ENCODE measurements at places on chromosomes 16 and 17.

- peak; percentile 69 for DNase-seq
Observed at GRCh38 chr17:79192503-79193351, 118.1 kb downstream of the ENGASE start.

GRCh38 chr17:74524653-74525464, 6.4 kb downstream of the CD300LB start:
- DNase-seq, result no peak

- DNase-seq, result no peak
Observed at GRCh38 chr17:36118477-36119353, 15.1 kb downstream of the CCL4 start.

- DNase-seq, result no peak
Observed at GRCh38 chr17:81333616-81334368, 38.7 kb upstream of the SLC38A10 start.

DNA sequence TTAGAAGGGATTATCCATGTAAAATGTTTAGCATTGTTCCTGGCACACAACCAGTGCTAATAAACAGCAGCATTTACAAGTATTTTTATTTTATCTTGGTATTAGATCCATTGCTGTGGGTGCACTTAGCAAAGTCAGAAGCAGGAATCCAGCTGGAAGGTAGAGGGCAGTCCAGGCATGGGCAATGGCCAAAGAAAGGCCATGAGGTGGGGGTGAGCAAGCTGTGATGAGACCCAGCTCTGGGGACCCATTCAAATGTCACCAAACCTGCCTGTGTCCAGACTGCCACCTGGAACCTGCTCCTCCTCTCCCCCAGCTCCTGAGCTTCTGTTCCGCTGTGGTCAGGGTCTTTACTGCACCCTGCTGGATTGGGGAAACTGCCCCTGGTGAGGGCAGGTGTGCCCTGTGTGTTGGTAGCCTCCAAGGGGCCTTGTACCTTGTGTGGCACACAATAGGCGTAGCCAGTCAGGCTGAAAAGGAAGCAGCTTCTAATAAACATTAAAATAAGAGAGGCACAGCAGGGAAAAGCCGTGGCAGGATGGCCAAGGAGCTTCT, 118.0 kb upstream of the CRHR1 start:
- DNase-seq, result no peak

GRCh38 chr17:50221864-50222545, 20.6 kb upstream of the COL1A1 start:
- no peak for DNase-seq

DNA sequence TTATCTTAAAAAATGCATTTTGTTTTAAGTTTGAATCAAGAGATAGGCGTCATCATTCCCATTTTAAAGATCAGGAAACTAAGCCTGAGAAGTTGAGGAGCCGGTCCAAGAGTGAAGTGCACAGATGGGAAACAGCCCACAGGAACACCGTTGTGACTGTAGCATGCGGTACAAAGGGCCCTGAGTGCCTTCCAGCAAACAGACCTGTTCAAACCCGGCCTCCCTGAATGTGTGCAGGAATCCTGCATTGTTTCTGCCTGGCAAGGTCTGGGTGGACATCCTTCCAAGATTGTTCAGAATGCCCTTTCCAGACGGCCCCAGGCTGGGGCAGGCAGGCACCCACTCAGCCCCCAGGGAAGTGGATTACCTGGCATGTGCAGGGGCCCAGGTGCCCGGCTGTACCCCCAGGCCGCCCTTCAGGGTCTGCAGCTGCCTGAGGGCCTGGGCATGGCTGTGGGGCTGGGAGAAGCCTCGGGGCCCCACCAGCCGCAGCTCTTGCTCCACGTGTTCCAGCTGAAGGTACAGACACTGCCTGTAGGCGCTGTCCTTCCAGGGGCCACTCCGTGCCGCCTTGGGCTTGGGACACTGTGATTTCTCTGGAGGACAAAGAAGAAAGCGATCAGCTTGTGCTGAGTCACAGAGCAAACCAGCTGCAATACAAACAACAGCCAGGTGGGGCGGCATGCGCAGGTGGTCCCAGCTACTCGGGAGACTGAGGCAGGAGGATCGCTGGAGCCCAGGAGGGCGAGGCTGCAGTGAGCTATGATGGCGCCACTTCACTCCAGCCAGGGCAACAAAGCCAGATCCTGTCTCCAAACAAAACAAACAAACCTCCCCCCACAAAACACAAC, 45.0 kb upstream of the GCSH start:
- no peak for DNase-seq

DNA sequence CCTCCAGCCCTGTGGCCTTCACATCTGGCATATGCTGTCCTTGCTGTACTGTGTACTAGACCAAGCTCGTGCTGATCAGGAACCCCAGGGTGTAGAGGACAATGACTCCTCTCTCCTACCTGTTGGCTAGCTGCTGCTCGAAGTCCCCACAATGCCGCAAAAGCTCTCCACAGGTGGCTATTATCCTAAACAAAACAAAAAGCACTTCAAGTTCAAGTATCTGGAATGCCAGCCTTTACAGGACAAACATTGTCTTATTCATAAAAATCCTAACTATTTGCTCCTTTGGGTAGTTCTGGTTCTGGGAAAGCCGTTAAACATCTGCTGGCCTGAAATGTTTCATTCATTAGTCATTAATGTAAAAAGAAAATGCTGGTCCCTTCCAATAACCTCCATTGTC, 42.8 kb downstream of the COG7 start:
- DNase-seq, result no peak

- DNase-seq, result no peak
Observed at GRCh38 chr16:55370762-55371482, 46.9 kb downstream of the IRX6 start.

GRCh38 chr17:20206068-20206467, 196.9 kb downstream of the SPECC1 start:
- DNase-seq, result no peak

GRCh38 chr17:32523827-32524552, 37.2 kb downstream of the CDK5R1 start:
- no peak for DNase-seq

- DNase-seq, result no peak
Observed at GRCh38 chr17:59151006-59151405, 4.0 kb downstream of the SKA2 start.

All from activated naive CD8-positive, alpha-beta T cell treated with anti-CD3 and anti-CD28 coated beads, Interleukin-2, amount 10 ng/mL, durations not matched to agents 7 days and 5 days (primary cell).